Adipocyte (in vitro differentiated cells): ENCODE measurements at places on chromosomes 16 and 17.

GRCh38 chr17:70863436-70864248 lies 694.3 kb downstream of the KCNJ2 start:
- no peak for DNase-seq

DNA sequence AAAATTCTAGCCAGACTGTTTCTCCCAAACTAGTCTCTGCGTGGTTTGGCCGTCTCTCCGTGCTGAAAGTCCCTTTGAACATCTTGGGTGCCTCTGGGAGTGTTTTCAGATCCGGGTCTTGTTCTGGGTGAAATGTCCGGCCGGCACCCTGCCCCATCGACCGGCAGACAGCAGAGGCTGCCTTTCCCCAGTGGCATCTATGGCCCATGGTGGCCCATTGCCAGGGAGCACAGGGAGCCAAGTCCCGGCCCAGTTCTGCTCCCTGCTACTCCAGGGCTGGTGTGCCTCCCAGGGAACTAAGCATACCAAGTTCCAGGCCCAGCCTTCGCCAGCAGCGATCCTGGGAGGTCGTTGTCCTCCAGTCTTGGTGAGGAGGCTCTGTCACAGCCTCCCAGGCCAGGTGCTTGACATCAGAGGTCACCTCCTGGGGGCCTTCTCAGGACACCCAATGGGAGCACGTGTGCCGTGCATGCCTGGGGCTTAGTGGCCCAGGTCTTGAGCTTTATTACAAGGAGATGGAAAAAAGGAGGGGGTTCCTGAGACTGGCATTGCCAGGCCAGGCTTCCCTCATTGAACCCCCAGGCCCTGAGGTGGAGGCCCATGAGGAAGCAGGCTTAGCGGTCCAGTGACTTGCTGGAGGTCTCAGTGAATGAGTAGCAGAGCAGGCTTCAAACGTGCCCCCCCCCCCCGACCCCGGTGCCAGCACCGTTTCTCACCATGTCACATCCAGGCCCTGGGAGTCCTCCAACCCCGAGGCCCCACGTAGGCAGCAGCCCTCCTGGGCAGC lies 54.0 kb downstream of the PGS1 start:
- no peak for DNase-seq

DNA sequence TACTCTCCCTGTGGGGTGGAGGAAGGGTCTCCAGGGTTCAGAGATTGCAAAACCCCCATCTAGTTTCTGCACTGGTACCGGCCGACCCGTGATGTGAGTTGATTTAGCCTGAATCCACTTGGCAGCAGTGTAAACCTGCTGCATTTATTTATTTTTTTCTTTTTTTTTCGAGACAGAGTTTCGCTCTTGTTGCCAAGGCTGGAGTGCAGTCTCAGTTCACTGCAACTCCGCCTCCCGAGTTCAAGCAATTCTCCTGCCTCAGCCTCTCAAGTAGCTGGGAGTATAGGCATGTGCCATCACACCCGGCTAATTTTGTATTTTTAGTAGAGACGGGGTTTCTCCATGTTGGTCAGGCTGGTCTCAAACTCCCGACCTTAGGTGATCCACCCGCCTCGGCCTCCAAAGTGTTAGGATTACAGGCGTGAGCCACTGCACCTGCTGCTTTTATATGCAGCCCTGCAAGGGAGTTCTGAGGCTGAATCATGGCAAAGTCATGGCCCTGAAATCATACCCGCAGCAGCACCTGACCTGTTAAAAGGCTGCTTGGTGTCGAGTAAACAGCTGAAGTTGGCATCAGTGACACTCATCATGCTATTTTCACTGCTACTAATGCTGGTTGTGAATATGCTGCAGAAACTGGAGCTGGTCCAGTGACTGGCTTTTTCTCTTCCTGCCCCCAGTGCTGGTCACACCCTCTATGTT lies 21.4 kb downstream of the DEXI start:
- no peak for DNase-seq

GRCh38 chr16:55406651-55407050 lies 72.3 kb upstream of the MMP2 start:
- DNase-seq, result no peak

DNA sequence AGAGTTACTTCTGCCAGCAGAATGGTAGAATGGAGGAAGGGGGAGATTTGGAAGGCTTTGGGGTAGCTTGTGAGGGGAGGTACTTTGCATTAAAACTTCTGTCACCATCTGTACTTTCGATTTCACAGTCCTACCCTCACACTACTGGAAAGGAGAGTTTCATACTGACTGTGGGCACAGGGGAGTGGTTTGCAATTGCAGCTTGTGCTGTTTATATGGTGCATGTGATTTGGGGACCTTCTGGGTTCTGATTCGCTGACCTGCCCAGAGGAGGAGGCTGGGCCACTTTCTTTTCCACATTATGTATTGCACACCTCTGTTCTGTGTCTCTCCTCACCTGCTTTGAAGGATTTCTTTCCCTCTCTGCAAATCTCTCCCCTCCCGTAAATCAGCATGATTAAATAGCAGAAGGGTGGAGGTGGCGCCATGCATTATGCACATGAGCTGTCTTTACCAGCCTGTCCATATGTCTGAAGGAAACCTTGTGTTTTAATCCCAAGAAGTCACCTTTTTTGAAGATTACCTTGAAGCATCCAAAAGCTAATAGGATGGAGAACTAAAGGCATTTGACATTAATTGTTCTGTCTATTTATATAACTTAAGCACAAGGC lies 90.9 kb downstream of the RBFOX1 start:
- no peak for DNase-seq

DNA sequence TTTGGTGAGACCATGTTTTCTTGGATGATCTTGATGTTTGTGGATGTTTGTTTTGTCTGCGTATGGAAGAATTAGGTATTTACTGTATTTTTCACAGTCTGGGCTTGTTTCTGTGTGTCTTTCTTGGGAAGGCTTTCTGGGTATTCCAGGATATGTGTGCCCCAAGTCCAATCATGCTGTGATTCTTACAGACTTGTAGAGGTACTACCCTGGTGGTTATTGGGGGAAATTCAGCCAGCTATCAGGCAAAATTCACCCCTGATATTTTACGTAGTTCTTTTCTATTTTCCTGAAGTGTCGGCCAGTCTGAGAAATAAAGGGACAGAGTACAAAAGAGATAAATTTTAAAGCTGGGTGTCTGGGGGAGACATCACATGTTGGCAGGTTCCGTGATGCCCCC lies 33.4 kb upstream of the ARL4D start:
- peak; percentile 13 for DNase-seq

DNA sequence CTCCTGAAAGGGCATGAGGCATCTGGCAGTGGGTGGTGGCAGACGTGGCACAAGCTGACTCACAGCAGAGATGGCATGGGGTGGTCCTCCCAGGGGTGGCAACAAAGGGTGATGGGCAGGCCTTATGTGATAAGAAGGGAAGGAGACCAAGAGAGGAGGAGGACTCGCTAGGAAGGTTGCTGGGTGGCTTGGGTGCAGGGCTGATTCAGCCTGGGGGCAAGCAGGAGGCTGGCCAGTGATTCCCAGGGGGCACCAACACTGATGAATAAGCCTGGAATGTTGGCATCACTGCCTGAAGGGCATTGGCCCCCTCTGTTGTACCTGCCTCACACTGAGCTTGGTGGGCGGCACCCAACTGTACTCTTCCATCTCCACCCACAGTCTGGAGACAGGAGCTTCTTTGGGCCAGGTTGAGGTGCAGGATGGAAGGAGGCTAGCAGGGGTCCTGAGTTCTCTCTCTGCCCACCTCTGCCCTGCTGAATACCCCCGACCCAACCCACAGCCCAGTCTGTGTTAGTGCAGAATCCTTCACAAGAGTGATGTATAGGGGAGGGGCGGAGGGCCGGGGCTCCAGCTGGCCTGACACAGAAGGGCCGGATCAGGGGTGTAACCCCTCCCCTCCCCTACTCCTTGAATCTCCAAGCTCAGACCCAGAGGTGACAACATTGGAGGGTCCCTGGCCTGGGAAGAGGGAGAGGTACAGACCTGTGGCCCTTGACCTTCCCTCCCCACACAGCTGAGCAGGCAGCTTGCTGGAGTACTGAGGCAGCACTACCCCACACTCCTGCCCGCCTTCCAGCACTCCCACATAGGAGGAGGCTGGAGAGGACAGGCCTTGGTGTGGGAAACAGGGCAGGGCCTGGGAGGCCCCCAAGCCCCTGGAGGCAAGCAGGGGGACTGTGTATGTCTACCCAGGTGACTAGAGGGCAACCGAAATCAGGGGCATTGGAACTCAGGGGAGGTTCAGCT lies 2.6 kb downstream of the STAC2 start:
- no peak for DNase-seq

- DNase-seq, result no peak
Measured at GRCh38 chr17:79666111-79666510, 55.3 kb upstream of the RBFOX3 start.

DNA sequence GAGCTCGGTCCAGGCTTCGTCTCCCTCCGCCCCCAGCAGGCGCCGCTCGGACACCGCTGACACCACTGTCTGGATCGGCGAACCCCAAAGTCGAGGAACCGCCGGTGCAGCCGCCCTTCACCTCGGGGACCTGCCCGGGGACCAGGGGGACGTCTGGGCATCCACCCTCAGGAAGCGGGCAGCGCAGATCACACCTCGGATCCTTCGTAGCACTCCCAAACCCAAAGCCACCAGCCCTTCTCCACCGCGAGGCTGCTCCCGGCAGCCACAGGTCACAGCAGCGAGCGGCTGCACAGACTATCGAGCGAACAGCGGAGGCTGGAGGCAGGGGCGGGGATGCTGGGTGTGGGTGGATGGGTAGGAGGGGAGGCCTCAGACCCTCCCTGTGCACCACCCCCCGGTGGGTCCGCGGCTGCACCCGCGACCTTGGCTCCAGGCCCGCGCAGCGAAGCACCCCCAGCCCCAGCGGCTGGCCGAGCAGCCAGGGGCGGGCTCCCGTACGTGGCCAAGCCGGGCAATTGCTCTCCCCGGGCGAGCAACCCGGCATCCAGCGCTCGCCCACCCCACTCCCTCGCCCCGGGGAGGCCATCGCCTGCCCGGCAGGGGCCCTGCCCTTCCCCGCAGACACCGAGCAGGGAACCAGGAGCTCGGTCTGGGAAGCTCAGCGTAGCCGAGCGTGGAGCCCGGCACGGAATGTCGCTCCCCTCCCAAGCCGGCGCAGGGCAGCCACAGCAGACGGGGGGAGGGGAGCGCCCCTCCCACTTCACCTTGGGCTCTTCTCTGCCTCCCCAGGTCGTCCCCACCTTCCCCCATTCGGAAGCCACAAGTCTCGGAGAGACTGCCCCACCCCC lies 1.0 kb downstream of the SDK2 start:
- no peak for DNase-seq

GRCh38 chr16:4321286-4322120 lies 5.6 kb downstream of the GLIS2 start:
- no peak for DNase-seq

GRCh38 chr16:23324727-23325126 lies 22.6 kb downstream of the SCNN1B start:
- DNase-seq, result no peak

- DNase-seq, result no peak
Measured at GRCh38 chr16:56966093-56966475, 4.3 kb downstream of the CETP start.

GRCh38 chr16:50487528-50487927 lies 60.7 kb upstream of the NKD1 start:
- no peak for DNase-seq

DNA sequence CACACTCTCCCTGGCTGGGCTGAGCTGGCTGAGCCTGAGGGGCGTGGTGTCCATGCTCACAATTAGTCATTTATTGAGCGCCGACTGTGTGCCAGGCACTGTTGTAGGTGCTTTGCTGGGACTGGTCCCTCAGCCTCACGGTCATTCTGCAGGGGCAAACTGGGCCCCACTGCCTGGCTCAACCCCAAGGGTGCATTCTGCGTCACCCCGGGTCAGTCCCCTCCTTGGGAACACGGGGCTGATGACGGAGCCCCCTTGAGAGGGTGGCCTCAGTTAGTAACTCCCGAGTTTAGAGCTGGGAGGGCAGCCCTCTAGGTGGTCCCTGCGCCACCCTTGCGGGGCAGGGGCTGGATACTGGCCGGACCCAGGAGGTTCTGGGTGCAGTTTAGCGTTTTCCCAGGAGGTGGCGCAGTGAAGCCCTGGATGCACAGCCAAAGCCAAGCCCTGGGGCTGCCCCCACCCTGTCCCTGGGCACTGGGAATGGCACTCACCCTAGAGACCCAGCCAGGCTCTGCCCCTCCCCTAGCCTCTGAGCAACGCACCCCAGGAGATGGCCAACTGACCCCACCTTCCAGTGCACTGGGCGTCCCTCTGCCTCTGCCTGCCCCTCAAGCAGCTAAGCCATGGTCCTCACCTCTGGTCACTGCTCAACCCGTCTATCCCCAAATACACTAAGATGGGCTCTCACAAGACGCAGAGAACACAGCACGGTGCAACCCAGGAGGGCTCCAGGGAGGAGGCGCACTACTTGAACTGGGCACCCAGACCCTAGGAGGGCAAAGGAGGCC lies 243.2 kb upstream of the GSE1 start:
- peak; percentile 76 for DNase-seq

GRCh38 chr17:45326626-45327025 lies 9.8 kb upstream of the MAP3K14 start:
- DNase-seq, result no peak

- DNase-seq, result peak; percentile 28
Measured at GRCh38 chr17:37848690-37849616, 75.3 kb upstream of the TBC1D3K start.

DNA sequence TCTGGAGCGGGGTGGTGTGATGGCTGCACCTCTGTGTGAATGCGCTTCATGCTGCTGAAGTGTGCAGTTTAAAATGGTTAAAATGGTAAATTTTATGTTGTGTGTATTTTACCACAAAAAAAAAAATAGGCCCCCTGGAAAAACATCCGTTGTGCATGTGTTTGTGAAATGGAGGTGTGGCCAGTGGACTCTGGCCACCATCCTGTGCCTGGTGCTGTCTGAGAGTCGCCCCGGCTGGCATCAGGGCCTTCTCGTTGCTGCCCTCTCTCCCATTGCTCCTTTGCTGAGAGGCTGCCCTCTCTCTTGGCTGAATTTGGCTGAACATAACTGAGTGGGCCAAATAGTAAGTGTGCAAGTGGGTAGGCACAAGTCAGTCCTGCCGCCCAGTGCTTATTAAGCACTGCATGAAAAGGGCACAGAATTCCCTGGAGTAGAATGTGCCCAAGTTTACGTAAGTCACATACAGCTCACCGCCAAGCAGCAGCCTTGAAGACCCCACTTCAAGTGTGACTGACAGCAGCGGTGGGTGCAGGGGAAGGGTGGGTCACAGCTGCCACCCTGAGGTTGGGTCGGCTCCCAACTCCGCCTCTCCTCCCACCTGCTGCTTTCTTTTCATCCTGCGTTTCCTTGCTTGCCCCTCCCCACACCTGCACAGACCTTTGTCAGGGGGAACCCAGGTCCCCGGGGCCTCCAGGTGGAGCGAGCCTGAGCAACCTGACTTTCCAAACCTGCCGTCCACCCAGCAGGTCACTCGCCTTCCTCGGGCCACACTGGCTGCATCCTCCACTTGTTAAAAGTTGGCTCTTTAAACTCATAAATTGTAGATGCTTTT lies 46.8 kb downstream of the FOXK2 start:
- no peak for DNase-seq

GRCh38 chr16:28167221-28167620 lies 44.5 kb downstream of the XPO6 start:
- no peak for DNase-seq

GRCh38 chr16:89332902-89333245 lies 115.4 kb downstream of the ZNF778 start:
- no peak for DNase-seq
